ENCODE measurements at places on chromosomes 5 and 9.
A peak's percentile ranks its signal among the peaks of the same experiment; 100 is the strongest.

GRCh38 chr9:111076042-111076441 lies 37.8 kb upstream of the LPAR1 start:
- no peak for DNase-seq

GRCh38 chr9:37719526-37719925 lies 34.1 kb upstream of the TRMT10B start:
- no peak for DNase-seq

GRCh38 chr5:173642191-173642816 lies 25.9 kb upstream of the BOD1 start:
- peak; percentile 25 for DNase-seq

DNA sequence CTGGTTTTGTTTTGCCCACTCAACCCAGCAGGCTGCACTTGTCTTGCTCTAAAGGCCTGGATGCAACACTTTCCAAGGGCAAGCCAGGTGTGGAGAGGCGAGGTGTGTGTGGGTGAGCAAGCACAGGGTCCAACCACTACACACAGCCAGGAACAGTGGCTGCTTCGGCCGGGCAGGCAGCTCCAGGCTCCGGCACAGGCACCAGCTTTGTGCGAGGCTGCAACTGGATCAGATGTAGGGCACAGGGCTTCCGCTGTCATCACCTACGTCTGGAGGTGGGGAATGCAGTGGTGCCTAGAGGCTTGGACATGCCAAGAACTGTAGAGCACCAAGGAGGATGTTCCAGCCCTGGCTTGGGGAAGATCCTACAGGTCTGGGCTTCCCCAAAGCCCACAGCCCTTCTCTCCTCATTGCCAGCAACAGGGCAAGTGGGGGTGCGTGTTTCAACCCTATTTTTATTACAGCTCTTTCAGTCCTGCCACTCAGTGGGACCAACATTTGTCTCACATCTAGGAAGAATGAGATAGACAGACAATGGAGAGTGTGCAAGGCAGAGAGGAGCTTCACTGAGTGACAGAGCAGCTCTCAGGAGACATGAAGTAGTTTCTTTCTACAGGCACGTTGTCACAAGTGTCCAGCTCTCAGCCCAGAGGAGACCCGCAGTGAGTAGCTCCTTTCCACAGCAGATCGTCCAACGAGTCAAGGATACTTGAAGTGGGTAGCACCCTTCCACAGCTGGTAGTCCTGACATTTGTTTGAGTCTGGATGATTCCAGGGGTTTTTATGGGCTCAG lies 622.2 kb downstream of the CDH9 start:
- no peak for DNase-seq

DNA sequence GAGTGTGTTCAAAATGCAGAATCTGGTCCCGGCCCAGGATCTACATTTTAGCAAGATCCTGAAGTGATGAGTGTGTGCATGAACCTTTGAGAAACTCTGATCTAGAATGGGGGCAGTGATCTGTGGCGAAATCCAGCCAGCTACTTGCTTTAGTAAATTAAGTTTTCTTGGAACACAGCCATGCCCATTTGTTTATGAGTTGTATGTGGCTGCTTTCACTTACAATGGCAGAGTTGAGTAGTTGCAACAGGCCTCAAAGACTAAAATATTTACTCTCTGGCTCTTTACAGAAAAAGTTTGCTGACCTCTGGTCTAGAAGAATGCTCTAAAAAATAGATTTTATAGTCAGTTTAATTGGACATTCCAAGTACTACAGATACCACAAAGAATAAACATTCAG lies 588.3 kb downstream of the BNC2 start:
- no peak for DNase-seq

GRCh38 chr9:128025736-128026135 lies 41.4 kb downstream of the NAIF1 start:
- DNase-seq = no peak

GRCh38 chr9:87107072-87107471 lies 159.8 kb upstream of the GAS1 start:
- peak; percentile 57 for DNase-seq

DNA sequence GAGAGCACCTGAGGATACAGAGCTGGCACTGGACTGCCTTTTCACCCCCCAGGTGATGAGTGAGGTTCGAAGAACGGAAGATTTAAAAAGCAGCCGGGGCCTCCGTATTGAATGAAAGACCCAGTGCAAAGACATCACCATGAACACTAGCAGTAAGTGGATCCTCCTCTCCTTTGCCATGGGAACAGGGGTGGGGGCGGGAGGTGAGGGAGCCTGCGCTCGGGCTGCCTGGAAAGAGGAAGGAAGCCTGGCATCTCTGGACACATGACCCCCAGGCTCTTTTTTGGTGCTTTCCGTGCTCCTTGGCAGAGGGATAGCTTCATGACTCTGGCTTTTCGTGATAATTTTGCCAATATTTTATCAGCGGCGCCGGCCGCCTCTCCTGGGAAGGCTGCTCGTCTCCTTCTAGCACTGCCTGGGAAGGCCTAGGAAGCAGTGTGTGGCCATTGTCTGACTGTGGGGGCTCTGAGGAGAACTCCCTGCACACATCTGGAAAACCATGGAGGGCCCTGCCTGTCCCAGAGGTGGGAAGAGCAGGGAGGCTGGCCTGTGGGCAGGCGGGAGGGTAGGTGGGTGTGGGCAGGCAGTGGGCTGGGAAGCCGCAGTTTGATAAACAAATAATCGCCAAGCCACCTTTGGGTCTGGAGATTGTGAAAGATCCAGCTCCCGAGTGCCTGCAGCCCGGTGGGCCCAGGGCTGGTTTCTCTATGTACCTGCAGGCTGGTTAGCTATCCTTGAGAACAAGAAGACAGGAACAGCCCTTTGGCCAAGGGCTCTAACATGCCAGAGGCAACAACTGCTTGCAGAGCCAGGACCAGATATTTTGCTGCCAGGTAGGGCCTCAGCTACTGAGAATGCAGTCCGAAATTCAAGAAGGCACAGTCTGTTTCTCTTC lies 911 bp downstream of the ABLIM3 start:
- DNase-seq = peak; percentile 42

GRCh38 chr9:88641456-88642240 lies 106.7 kb downstream of the NXNL2 start:
- no peak for DNase-seq

DNA sequence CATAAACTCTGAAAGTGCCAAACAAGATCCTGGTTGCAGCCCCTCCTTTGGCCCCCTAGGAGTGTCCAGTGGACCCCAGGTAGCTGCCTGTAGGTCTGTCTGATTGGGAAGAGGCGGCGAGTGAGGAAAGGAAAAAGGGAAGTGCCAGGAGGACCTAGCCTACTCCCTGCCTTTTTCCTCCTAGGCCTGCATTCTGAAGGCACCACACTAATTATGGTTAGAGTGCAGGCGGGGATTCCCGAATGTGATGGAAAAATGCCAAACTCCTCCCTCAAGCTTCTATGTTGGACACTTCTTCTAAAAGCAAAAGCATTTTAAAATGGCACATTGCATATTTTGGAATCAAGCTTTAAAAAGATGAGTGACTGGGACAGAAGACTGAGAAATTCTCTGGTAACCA lies 83.2 kb upstream of the SMIM15 start:
- no peak for DNase-seq

DNA sequence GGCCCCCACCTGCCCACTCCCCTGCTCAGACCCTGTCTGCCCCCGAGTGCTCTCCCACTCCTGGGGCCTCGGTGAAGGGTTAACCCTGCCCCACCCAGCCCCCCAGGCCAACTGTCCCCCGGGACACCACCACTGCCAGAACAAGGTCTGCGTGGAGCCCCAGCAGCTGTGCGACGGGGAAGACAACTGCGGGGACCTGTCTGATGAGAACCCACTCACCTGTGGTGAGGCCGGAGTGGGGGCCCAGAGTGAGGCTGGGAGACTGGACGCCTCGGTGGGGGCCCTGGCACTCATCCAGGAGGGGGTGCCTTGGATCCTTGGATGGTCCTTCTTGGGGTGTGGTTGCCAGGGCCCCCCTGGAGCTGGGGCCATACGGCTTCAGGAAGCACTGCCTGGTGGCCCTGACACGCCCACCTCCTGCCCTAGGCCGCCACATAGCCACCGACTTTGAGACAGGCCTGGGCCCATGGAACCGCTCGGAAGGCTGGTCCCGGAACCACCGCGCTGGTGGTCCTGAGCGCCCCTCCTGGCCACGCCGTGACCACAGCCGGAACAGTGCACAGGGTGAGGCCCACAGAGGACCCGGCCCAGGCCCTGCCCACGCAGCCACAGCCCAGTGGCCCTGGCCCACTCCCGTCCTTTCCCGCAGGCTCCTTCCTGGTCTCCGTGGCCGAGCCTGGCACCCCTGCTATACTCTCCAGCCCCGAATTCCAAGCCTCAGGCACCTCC lies 2.1 kb downstream of the MAMDC4 start:
- DNase-seq = no peak

GRCh38 chr5:19169426-19169825 lies 818.6 kb downstream of the CDH18 start:
- no peak for DNase-seq

DNA sequence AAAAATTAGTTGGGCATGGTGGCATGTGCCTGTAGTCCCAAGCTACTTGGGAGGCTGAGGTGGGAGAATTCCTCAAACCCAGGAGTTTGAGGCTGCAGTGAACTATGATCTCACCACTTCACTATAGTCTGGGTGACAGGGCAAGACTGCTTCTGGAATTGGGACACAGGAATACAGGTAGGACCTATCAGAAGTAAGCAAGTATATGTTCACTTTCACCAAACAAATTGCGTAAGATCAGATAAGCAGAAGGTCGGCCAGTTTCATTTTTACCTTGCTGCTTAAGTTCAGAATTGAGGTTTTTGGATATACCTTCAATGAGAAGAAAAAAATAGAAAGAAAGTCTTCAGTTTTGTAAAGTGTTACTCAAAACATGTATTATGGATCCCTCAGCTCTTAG lies 171.7 kb downstream of the MAT2B start:
- DNase-seq = no peak

- DNase-seq = no peak
Observed at GRCh38 chr5:157331807-157332206, 65.9 kb downstream of the CYFIP2 start.

DNA sequence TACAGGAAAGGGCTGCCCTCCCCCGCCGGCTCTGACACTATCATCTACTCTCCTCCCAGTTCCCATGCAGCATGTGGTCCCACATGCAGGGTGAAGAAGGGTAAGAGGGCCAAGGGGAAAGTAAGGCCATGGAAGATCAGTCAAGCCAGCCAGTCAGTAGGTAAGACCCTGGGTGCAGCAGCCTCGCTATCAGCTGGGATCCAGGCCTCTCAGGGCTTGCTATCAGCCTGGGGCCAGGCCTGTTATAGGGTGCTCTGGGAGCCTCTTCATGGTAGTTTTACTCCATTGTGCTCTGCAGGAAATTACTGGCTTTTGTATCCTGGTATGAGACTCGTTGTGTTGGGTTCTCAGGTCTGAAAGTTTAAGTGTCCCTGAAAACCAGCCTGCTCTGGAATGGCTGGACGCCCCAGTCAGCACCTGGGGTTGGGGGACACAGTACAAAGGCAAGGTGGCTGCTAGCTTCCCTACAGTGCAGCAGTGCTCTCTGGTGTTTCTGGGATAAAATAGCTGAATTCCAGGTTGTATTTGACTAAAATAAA lies 21.4 kb downstream of the SLC22A4 start:
- DNase-seq = no peak

DNA sequence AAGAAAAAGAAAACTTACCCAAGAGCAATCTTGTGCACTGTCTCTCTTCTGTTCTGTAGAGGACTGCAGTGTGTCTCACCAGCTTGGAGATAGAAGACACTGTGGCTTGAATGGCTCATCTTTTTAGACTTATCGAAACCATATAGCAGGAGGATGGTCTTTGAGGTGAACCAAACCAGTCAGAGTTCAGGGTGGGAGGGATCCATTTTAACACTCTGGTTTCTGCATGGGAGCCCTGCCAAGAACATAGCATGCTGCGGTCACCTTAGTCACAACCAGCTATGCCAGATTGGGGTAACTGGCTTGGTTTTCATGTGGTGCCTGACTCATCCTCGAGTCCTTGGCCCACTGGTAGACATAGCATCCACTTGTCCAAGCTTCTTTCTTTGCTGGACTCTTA lies 135.1 kb downstream of the PAPPA start:
- no peak for DNase-seq

DNA sequence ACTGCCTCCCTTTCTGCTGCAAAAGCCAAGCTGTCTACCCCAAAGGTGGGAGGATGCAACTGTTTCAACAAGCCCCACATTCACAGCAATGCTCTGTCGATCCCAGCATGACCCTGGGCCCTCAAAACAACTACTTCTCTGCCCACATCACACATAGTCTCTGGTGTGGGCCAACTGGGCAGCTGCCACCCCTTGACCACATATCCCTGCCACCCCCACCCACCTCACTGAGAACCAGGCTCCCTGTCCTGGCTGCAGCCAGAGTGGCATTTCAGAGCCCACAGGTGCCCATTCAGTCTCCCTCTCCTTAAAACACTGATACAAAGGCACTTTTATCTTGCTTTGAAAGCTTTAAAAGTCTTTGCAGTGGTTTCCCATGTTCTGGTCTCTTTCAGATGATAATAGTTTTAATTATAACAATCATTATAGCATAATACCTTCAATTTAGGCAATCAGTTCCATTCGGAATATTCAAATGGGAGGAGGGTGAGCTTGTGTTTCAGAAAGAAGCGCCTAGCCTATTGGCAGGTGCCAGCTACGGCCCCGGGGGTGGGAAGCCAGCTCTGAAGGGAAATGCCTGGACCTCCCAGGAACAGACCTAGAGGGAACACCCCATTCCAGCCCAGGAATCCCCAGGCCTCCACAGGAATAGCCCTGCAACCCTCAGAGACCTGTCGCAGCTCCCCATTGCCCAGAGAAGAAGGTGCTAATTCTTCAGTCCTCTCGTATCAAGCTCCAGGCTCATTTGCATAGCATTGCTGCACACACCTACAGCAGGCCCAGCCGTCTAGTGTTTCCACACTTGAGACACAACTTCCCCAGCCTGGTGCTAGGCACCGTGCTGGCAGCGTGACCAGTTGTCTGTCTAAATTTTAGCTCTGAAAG lies 90.8 kb downstream of the C5orf15 start:
- peak; percentile 45 for DNase-seq

DNA sequence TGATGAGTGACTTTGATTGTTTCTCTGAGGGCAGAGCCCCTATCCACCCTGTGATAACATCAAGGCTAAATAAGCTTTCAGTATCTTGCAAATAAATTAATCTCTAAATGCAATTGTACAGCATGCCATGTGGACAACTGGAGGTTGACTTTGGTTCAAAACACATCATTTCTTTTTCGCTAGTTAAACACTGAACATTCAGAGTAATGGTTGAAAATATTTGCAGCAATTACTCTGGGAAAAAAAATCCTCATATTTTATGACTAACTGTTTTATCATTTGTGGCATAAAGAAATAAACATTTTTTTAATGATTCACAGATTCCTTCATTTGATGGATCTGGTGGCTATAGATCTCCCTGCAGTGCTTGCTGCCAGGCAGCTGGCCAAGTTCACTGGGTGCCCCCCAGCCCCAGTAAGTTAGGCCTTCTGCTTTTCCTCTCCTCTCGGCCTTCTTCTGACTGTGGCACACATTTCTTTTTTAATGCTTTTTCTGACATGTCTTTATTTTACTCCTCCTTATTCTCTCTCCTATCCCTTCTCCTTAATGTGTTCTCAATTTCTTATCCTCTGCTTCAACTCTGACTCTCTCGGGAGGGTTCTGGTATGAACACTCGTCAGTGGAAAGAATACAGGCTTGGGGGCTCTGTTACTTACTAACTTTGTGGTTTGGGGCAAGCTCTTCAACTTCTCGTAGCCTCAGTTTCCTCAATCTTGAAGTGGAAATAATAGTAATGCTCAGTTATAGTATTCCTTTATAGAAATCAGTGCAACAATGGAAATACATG lies 69.6 kb downstream of the ADAMTSL1 start:
- no peak for DNase-seq
